ENCODE measurements at places on chromosomes 13 and 19.

DNA sequence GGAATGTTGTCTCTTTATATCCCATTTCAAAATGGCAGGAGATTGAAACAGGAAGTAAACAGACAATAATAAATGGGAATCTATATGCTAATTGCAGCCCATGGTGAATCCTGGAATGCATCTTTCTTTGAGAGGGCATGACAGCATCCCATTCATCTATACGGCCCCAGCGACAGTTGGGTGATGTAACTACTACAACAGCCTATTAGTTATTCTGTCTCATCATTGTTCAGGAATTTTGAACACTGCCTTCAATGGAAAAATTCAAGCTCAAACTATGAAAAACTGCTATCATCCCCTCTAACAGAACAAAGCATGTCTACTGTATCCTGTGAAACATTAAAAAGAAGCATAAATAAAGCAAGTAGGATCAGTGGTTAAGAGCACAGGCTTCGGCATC, 262.1 kb downstream of the DCT start:
- no peak for DNase-seq

- peak; percentile 72 for DNase-seq
These were observed 22.5 kb downstream of the IQCN start for GRCh38 chr19:18251587-18252369.

DNA sequence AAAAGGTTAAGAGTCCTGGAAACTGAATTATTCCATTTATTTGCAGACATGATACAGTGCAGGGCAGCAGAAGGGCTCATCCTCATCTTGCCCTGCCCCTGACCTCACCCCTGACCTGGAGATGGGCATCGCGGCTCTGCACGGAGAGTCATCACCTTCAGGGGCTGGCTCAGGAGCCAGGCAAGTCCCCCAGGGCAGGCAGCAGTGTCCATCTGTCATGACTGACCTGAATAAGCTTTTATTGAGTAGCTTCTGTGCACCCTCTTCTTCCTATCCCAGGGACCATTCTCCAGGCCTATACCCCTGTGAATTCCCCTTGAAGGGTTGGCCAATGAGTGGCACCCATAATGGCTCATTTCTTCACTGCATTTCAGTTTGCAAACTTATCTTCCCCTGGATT, 484.2 kb downstream of the ZNF536 start:
- DNase-seq: no peak

GRCh38 chr19:54164369-54165068, 5.0 kb upstream of the LENG1 start:
- peak; percentile 26 for DNase-seq

GRCh38 chr19:45468159-45468651, 409 bp downstream of the FOSB start:
- DNase-seq: no peak

DNA sequence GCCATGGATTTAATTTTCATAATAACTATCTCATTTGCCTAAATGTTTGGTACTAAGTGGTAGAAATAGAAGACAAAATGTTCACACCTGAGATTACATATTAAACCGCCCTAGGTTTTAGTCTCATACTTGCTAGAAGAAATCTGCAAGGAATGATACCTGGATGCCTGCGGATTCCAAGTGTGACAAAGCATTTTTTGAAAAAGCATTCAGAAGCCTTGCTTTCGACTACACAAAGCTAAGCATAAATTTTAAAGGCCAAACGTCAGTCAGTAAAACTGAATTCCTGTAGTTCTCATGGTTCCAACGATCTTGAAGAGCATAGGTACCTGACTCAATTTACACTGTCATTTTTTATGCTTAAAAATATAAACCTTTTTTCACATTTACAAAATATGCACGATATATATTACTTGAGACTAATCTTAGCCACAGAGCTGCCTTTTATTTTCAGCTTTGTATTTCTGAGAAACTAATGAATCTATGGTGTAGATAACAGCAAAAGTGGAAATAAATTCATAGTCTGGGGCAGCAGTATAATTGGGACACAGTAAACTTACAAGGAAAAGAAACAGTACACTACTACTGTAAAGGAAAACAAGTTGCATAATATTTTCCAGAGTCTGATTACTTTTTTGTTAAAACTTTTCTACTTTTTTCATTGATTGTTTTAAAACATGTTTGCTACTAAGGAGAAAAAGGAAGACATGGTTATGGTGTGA, 1.2 kb upstream of the LRRC63 start:
- no peak for DNase-seq

GRCh38 chr19:20351244-20351643, 184.2 kb downstream of the ZNF486 start:
- DNase-seq: no peak

- DNase-seq: no peak
These were observed 25.5 kb upstream of the ATP12A start for GRCh38 chr13:24654741-24655140.

DNA sequence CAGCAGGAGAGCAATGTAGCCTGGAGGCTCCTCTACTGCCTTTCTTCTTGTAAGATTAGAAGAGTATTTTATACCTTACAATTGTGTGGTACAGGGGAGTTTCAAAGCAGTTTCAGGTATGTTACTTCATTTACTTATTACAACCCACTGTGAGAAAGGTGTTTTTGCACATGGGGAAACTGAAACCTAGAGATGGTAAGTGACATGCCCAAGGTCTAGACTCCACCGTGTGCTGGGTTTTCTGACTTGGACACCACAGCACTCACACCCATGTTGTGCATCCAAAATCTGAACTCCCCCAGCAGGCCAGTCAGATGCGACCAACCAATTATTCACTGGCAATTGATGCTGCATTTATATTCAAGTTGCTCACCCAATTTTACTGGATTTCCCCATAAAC, 22.8 kb downstream of the ERICH6B start:
- no peak for DNase-seq

GRCh38 chr19:4575267-4576015, 16.0 kb upstream of the SEMA6B start:
- no peak for DNase-seq

GRCh38 chr19:19053508-19054314, 10.1 kb upstream of the SLC25A42 start:
- DNase-seq: no peak
